ENCODE measurements at places on chromosomes 6 and 20.

- no peak for ATAC-seq
Observed at GRCh38 chr20:50850721-50851286, 55.9 kb downstream of the BCAS4 start.

DNA sequence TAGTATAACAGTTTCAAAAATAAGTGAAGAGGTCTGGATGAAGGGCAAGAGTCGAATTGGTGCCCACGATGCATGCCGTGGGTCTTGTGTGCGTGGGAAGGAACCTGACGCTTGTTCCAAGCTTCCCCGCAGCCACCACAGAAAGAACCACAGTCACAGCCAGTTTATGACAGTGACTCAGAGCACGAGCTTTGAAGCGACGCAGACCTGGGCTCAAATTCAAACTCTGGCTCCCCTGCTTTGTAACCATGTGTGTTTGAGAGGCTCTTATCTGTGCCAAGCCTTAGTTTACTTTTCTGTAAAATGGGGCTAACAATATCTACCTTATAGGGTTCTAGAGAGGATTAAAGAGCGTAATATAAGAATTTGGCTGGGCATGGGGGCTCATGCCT, 65.5 kb downstream of the SYNJ2 start:
- ATAC-seq: peak; percentile 72

- no peak for ATAC-seq
Observed at GRCh38 chr20:50431066-50431450, 79.1 kb upstream of the PTPN1 start.

DNA sequence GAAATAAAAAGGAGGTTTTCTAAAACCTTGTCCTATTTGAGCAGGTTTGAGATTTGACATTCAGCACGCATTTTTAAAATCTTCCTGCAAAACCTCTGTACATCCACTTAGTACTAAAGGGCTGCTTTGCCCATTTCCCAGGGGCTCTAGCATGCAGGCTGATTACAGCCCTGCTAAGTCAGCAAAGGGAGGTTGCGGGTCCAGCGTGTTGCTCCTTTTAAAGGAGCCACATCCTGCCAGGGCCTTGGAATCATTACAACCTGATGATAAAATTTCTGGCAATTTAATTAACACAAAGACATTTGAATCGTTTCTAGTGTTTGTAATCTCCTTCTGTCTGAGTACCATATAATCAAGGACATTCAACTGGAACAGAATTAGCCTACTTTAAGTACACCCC, 455.1 kb upstream of the CITED2 start:
- no peak for ATAC-seq

- ATAC-seq: no peak
Observed at GRCh38 chr6:45351076-45351475, 22.9 kb downstream of the RUNX2 start.

GRCh38 chr6:44265007-44265721, at the start of gene NFKBIE:
Gene NFKBIE (minus strand): TSS chr6:44265551. CDS start chr6:44265346, 205 bp downstream.
- peak; percentile 61 for ATAC-seq

- peak; percentile 53 for ATAC-seq
Observed at GRCh38 chr6:15936503-15936902, 192.4 kb upstream of the MYLIP start.

GRCh38 chr6:131381709-131382093, 191.3 kb upstream of the ARG1 start:
- no peak for ATAC-seq

All from activated CD4-positive, CD25-positive, alpha-beta regulatory T cell treated with anti-CD3 and anti-CD28 coated beads, Interleukin-2, amount 50 U/mL, for 24 hours (primary cell).